NCI-H1694 (cell line): ENCODE measurements at places on chromosomes 2 and 18.
A peak's percentile ranks its signal among the peaks of the same experiment; 100 is the strongest.

- no peak for DNase-seq
These were observed 139.1 kb upstream of the SKOR2 start for GRCh38 chr18:47390410-47391024.

GRCh38 chr2:206245265-206245672 lies 29.2 kb upstream of the ZDBF2 start:
- no peak for DNase-seq

DNA sequence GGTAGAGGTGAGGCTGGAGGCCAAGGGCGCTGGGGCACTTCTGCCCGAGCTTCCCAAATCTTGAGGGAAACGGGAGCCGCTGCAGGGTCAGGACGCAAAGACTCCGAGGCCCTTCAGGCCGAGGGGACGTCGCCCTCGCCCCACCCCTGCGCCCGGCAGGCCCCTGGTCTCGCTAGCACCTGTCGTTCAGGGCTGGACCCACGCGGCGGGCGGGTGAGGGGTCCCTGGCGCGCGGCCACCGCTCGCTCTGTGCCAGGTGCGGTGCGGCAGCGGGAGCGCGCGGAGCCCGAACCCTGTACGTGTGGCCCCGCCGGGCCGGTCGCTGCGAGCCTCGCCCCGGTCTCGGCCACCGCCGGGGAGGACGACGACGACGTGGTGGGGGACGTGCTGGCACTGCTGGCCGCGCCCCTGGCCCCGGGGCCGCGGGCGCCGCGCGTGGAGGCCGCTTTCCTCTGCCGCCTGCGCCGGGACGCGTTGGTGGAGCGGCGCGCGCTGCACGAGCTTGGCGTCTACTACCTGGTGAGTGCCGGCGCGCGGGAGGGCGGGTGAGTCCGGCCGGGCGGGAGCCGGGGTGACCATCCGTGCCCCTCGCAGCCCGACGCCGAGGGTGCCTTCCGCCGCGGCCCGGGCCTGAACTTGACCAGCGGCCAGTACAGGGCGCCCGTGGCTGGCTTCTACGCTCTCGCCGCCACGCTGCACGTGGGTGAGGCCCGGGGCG lies 4.9 kb downstream of the ERFE start:
- no peak for DNase-seq

- DNase-seq = no peak
These were observed 1327.1 kb upstream of the ZEB2 start for GRCh38 chr2:145846982-145847381.

DNA sequence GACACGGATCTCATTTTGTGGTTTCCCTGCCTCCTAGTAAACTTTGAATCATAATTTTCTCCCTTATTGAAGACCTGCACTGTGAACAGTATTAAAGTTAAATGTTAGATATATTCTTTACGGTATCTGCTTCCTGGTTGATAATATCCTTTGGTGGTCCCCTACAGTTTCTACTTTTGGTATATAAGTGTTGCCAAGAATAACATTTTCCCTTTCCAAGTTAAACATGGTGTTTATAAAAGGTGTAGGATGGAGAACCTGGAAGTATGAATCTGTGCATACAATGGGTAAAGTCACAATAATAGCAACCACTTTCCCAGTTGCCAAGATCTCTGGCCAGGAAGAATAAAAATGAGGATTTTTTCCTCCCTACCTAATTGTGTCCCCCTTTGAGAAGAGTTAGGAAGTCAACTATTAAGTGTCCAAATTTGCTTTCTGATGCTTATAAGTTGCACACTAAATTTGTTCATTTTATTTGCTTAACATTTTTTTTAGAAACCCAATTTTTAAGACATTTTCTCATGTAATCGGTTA lies 201.0 kb upstream of the STK17B start:
- no peak for DNase-seq

GRCh38 chr2:54903736-54904554 lies 146.3 kb downstream of the RTN4 start:
- DNase-seq = no peak

GRCh38 chr2:29632018-29632417 lies 289.4 kb downstream of the ALK start:
- DNase-seq = no peak

GRCh38 chr2:240626531-240627300 lies 1.4 kb downstream of the GPR35 start:
- no peak for DNase-seq

DNA sequence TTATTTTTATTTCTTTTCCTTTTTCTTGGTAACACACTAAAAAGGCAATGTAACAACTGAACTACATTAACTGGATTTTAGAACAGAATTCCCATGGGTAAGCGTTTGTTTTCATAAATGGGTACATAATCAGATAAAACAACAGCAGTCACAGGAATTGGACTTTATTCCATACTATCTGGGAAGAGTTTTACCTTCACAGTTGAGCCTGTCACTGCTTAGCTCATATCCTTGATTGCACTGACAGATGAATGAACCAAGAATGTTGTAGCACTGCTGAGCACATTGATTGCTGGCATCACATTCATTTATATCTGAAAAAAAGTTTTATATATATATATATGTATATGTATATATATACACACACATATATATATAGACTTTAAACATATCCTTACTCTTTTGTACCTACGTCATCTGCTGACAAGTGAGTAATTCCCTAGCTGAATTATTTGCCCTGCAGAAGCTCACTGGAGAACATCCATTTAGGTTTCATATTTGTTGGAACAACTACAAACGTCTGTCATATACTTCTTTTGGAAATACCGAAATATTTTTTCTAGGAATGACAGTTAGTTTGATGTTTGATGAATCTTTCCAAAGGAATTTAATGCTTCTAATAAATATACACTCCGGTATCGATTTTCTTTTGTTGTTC lies 47.0 kb downstream of the EFEMP1 start:
- DNase-seq = no peak

GRCh38 chr2:191479680-191480023 lies 198.3 kb upstream of the NABP1 start:
- no peak for DNase-seq

DNA sequence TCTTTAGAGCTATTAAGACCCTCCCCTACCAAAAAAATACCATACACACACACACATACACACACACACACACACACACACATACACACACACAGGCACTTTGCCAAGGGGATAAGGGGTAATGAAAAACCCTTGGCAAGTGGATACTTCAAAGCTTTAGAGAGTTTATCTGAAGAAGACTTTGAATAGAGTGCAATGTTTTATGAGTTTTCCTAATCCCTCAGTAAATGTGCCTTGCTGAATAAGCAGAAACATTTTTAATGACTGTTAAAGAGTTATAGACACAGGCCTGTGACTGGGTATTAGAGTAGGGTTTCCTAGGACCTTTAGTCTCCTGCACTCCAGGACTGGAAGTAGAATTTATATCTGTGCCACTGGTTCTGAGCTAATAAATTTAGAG lies 75.5 kb upstream of the CTAGE1 start:
- DNase-seq = no peak

- peak; percentile 95 for DNase-seq
These were observed 83.9 kb downstream of the WDSUB1 start for GRCh38 chr2:159202568-159203071.

DNA sequence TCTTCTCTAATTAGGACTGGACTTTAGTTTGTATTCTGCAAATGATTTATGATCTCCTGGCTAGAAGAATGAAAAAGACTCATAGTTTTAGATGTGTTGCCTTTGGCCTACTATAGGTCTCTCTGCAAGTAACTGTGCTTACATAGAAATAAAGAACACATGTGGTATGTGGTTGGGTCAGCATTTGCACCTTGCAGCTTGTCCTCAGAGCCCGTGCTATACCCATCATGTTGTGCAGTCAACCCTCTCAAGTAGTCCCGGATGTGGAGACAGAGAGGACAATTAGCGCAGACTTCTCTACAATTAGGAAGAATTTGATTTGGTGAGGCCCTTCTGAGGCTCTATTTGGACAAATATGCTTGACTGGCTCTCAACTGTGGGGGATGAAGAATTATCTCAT lies 203.7 kb upstream of the ITGA4 start:
- no peak for DNase-seq

DNA sequence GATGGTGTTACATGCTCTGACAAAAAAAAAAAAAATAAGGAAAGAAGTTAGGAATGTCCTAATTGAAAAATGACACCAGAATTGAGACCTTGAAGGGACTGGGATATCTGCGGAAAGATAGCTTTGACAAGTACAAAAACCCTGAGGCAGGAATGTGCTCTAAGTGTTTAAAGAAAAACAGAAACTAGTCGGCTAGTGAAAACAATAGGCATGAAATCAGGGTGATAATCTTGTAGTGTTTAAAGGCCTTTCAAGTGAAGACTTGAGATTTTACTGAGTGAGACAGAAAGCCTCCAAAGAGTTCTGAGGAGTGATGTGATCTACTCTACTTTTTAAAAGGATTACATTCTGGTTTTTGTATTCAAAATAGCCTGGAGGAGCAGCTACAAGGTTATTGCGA lies 107.4 kb downstream of the COBLL1 start:
- DNase-seq = no peak

DNA sequence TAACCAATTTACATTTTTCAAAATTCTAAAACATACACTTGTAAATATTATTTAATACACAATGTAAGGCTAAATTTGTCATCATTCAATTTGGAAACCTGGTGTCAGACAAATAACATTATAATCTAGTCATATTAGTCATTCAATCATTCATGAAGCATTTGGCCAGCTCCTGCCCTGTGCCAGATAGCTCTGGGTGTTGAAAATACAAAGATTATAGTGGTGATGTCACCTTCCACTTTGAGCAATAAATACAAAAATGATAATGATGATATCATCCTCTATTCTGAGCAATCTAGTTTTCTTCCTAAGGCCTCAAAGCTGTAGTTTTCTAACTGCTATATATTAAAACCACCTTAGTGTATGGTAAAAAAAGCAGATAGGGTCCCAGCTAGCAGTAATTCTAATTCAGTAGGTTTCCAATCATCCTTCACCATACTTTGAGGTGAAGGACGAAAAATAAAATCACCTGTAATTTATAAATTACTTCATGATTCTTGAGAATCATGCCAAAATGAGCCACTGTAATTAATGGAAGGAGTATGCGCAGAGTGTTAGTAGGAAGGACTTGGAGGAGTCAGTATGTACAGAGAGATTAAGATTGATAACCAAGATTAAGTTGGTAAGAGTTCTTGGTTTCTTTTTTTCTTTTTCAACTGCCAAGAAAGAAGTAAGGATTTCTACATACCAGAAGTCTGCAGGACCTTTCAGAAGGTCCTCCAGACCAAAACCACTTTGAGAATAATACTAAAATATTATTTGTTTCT lies 23.2 kb downstream of the MEMO1 start:
- no peak for DNase-seq

DNA sequence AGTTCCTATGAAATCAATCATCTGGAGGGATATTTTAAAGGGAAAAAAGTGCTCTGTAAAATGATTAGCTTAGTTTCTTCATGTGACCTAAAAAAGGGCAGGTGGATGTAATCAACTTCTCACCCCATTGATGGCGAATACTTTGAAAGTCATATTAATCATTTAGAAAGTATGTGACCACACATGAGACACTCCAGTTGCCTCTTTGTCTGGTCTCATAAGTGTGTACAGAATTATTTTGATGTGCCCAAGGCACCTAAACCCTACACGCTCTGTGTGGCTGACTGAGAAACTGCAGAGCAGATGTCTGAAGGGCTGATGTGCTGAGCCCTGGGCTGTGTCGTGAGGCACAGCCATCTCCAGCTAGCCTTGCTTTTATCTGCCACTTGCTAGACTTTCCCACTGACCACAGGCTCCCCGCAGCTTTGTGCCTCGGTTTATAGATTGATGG lies 26.9 kb downstream of the SGPP2 start:
- peak; percentile 75 for DNase-seq

DNA sequence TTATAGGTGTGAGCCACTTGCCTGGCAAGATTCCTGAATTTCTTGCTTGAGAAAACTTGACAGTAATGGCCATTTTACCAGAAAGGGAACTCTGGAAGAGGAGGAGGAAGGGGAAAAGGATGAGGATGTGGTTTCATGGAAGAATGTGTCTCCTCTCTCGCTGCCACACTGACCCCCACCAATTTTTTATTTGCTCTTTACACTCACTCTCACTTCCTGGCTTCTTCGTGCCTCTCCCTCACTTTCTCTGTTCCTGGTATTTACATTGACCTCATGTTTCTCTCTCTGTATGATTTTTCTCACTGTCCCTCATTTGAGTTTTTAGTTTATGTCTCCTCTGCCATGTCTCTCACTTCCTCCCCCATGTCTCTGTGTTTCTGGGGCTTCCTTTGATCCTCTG lies 134.5 kb upstream of the CAB39 start:
- no peak for DNase-seq

DNA sequence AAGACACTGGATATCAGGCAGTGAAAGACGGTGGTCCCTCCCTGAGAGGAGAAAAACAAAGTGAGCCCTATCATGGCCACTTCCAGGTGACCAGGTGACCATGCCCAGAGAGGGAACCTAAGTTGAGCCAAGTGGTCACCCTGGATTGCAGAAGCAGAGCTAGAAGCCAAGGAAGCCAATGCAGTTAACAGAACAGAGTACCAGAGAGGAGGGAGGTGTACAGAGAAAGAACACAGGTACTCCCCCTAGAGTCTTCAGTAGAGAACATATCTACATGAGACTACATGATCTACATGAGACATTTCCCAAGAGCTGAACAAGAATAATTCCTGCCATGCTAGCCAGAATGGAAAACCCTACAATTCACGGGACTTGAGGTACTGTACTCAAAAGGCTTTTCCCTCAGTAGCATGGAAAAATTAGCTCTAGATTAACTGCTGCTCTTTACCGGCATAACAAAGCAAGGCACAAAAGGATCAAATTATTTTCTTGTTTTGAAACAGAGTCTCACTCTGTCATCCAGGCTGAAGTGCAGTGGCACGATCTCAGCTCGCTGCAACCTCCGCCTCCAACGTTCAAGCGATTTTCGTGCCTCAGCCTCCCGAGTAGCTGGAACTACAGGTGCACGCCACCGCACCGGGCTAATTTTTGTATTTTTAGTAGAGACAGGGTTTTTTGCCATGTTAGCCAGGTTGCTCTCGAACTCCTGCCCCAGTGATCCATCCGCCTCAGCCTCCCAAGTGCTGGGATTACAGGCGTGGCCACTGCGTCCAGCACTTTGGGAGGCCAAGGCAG lies 23.5 kb downstream of the ROCK2 start:
- DNase-seq = no peak

- no peak for DNase-seq
These were observed 10.7 kb downstream of the ACP1 start for GRCh38 chr2:275466-275865.

GRCh38 chr18:78975292-78975691 lies 4.3 kb upstream of the SALL3 start:
- DNase-seq = no peak

- DNase-seq = no peak
These were observed 719.7 kb upstream of the ID2 start for GRCh38 chr2:7962161-7962560.

DNA sequence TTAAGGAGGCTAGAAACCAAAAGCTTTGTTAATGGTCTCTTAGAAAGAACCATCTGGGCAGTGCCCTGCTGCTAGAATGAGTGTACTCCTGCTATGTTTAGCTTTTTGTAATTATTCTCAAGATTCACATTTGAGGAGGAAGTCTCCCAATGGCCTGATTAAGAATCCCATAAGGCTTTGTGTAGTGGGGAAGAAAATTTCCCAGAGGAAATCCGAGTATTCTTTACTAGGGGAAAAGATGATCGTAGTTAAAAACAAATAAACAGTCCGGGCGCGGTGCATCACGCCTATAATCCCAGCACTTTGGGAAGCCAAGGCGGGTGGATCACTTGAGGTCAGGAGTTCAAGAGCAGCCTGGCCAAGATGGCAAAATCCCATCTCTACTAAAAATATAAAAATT lies 117.9 kb downstream of the PTRHD1 start:
- DNase-seq = no peak
